ENCODE measurements at places on chromosomes 4 and X.
A peak's percentile ranks its signal among the peaks of the same experiment; 100 is the strongest.

GRCh38 chr4:186762865-186763264 lies 39.2 kb upstream of the FAT1 start:
- DNase-seq = no peak

DNA sequence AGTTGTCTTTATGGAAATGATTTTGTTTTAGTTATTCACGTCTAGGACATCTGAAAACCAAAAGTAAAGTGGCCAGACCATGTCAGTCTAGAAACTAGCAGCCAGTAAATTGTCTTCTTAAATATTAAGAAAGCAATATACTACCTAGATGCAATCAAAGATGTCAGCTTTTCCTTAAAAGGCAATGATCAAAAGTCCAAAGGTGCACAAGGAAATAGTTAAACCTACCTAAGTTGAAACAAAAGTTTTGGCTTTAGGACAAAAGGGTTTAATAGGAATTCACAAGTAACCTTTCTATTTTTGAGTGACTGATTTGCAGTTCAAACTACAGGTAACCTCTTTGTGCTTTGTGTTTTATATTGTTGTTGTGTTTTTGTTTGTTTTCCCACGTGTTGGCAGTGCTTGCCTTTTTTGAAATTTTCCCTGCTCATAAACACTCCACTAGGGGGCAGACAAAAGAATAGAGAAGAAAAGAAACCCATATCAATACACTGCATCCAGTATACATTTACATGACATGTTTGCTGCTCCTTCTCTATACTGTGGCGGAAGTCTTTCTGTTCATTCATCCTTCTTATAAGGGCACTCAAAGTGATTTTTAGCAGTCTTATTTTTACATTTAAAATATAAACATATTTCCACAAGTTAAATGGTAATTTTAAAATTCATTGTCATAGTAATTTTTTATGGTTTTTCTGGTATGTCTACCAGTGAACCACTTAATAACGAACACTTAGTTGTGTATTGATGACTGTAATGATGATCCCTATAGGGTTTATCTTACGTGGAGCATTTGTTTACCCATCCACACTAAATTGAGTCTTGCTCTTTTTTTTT lies 62.7 kb downstream of the GAB1 start:
- DNase-seq = no peak

DNA sequence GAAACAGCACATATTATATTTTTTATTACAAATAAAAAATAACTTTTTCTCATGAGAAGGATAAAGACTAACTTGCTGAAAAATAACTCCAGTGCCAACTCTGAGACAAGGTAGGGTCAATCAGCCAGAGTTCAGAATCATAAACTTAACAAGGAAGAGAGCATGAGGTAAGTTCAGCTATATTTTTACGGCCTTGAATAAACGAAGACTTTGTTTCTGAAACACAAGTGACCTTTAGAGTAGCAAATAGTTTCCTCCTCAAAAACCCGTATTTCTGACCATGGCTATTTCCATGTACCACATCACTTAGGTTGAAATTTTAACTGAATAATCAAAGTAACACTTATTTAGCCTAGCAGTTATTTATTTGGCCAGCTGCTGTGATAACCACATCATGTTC lies 45.5 kb downstream of the PRDM5 start:
- no peak for DNase-seq

DNA sequence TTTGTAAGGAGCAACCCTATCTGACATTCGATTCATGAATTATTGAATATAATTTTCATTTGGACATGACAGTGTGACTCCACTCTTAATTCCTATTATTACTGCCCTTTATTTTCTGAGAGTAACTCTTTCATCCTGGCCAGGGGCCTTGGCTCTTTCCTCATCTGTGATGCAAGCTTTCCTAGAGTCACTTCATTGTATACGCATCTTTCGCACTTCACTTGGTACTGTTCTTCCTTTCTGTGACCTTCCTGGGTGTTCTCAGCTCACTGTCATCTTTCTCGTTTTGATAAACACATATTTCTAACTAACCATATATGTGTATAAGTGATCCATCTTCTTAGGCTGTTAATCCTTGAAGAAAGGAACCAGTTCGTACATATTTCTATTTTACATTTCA lies 160.3 kb downstream of the PDGFC start:
- DNase-seq = no peak

- no peak for DNase-seq
Measured at GRCh38 chrX:37409278-37409677, 60.1 kb downstream of the PRRG1 start.

DNA sequence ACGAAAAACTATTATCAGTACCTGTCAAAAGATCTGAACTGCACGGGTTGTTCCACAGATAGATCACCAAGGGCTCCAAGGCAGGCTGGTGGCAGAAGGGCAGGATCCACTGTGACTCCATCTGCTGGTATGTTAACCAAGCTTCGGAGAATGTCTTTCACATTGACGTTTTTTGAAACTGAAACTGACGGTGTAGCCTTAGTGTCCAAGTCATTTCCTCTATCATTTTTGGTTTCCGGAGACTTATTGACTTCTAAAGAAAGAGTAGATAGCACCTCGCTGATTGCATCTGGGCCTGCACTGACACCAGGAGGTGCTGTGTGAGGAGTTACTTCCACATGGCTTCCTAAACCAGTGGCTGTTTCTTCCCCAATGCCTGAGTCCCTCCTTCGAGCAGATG lies 186.9 kb downstream of the LRBA start:
- DNase-seq = peak; percentile 14

GRCh38 chrX:2898846-2899512 lies 30.2 kb downstream of the ARSD start:
- DNase-seq = no peak

GRCh38 chr4:3771164-3771809 lies 5.1 kb downstream of the ADRA2C start:
- no peak for DNase-seq

- DNase-seq = no peak
Measured at GRCh38 chrX:78574306-78574705, 84.8 kb downstream of the RTL3 start.

DNA sequence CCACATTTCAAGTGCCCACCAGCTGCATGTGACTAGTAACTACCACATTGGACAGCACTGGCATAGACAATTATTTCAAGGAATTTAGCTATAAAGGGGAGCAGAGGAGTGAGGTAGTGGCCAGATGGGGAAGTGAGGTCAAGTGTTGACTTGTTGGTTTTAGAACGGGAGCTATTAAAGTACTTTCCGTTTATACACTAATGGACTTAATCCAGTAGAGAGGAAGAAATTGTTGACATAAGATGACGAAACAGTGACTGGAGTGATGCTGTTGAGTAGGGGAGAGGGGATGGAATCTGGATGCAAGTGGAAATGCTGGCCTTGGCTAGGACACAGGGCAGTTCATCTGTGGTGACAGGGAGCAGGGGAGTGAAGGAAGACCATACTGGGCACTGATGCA lies 154.4 kb downstream of the AMMECR1 start:
- DNase-seq = no peak

DNA sequence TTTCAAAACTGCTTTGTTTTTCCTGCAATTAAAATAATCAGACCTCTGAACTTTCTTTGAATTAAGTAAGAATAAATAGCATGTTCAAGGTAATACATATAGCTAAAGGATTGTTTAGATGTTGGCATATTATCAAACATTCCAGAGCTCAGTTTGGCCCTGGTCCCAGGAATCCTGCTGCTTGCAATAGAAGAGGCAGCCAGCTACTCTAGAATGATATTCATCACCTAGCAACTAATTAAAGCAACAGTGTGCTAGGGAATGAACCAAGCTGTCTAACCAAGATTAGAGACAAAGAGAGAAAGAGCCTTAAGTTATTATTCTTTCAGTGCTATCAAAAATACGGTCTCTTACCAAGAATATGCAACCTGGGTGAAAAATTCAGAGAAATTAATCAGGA lies 460.9 kb downstream of the GABRG1 start:
- no peak for DNase-seq

DNA sequence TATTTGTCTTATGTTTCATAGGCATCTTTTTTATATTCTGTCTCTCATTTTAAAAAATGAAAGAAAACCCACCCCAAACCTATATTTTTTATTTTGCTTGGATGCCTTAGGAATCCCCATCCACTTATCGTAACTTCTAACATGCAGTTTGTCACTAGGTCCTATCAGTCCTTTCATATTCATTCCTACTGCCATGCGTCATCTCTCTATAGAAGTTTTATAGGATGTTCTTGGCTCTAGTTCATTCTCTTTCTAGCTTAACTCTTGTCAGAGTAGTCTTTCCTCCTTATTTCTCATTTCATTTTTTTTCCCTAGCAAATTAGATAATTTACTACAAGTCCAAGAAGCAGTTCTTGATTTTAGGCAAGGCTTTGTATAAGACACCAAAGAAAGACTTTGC lies 92.7 kb downstream of the LARP1B start:
- no peak for DNase-seq

DNA sequence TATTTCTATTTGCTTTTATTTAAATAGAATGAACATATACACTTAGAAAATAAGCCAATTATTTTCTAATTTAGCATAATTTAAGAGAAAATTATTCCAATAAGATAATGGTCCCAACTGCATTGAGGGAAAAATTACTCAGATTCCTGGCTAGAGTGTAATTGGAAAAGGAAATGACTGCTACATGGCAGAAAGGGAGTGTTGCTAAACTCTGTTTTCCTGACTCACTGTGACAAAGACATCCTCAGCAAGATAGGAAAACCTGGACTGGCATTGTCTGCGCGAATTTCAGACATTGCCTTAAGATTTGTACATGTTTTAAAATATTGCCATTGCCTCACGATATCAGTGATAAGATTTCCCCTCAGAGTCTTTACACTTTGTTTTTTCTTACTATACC lies 8.2 kb downstream of the TNIP3 start:
- DNase-seq = no peak

DNA sequence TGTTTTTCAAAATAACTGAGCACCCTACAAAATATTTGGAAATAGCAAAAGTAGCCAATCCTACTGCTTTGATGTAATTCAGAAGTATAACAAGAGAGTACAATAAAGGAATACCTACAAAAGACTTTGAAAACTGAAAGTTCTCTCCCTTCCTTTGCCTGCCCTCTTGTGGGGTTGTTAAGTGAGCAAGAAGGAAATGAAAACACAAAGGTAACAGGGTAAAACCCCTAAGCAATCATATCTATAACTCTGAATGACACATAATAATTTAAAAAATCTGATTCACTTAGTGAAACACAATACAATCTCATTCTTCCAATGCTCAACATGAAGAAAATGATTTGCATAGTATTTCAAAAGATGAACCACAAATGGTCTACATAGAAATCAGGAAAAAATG lies 98.2 kb downstream of the FRYL start:
- no peak for DNase-seq

DNA sequence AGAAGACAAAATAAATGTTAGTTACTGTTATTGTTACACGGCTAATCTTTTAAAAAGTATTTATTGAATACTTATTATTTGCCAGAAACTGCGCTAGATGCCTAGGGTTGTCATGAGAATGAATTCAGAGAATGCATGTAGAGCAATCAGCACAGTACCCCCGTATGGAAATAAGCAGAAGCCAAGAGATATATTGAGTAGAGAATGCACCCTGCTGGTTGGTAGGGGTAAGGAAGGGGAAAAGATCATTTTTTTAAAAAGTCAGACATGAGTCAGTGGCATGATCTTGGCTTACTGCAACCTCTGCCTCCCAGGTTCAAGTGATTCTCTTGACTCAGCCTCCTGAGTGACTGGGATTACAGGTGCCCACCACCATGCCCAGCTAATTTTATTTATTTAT lies 13.1 kb upstream of the DRP2 start:
- no peak for DNase-seq

GRCh38 chr4:158782551-158783360 lies 13.9 kb downstream of the FNIP2 start:
- no peak for DNase-seq

- DNase-seq = peak; percentile 18
Measured at GRCh38 chr4:98510757-98511517, 147.5 kb downstream of the TSPAN5 start.

DNA sequence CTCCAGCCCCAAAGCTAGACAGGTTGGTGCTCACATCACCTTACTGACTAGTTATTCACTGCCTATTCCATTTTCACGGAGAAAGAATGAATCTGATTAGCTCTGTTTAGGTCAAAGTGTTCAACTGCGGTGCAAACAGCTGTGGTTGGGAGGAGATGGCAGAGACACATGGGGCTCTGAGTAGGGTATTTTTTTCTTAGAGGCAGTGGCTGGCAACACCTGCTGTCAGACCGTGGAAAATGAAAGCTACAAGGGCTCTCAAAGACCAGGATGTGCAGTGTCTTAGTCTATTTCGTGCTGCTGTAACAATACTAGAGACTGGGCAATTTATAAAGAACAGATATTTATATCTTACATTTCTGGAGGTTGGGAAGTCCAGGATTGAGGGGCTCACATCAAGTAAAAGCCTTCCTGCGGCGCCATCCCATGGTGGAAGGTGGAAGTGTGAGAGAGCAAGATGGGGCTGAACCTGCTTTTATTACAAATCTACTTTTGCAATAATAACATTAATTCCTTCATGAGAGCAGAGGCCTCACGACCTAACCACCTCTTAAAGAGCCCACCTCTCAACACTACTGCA lies 10.6 kb downstream of the NYX start:
- no peak for DNase-seq

GRCh38 chr4:1052231-1052671 lies 40.8 kb downstream of the FGFRL1 start:
- no peak for DNase-seq

- DNase-seq = no peak
Measured at GRCh38 chr4:114264877-114265291, 285.4 kb upstream of the ARSJ start.

Measured in stimulated activated CD4-positive, alpha-beta T cell treated with anti-CD3 and anti-CD28 coated beads, Interleukin-12 subunit alpha, Interleukin-12 subunit beta, amount 100 ng/mL, for 24 hours (primary cell).